Cerebellar nuclear complex (tissue), 1 donor: ENCODE measurements at places on chromosomes 13 and 19.

DNA sequence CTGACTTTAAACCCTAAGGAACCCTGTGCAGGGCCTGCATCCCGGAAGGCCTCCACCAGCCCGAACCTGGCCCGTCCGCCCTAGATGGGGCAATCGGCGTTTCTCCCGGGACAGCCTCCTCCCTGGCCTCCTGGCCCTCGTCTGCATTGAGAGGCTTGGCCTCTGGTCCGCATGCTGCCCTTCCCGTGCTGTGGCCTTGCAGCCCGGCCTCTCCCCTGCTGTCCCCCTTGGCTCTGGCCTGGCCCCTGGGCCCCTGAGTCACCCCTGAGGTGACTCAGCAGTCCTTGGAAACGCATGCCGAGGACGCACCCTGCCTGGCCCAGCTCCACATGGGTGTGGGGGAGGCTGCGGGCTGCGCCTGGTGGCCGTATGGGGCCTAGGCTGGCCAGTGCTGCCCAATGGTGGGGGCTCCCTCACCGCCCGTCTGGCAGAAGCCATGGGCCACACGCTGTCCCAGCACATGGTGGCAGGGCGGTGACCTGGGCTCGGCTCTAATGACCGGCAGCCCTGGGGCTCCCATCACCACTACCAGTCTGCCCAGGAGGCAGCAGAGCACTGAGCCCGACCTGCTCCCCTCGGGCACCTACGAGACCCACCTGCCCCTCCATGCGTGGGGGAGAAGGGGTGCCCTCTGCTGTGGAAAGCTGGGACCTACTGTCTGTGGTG is 25.7 kb downstream of the SH3GL1 start:
- no peak for DNase-seq

- no peak for DNase-seq
These were observed 75.9 kb upstream of the SLC10A2 start for GRCh38 chr13:103142151-103142550.

DNA sequence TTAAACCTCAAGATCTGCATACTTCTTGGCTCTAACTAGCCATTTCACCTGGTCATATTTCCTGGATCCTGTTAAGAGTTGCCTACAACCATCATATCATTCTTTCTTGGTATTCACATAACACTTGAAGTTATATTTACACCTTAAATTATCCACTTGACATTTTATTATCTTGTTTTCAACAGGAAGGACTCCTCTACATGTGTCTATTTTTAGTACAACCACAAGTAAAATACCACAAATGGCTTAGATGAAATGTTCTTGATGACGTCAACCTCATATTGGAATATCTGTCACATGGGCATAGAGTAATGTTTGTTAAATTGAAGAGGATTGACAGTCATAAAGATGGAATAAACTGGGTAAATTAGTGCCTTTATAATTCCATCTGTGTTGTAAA is 9.4 kb downstream of the PCDH20 start:
- DNase-seq, result no peak

- no peak for DNase-seq
These were observed 10.5 kb upstream of the PLIN3 start for GRCh38 chr19:4877753-4878490.

DNA sequence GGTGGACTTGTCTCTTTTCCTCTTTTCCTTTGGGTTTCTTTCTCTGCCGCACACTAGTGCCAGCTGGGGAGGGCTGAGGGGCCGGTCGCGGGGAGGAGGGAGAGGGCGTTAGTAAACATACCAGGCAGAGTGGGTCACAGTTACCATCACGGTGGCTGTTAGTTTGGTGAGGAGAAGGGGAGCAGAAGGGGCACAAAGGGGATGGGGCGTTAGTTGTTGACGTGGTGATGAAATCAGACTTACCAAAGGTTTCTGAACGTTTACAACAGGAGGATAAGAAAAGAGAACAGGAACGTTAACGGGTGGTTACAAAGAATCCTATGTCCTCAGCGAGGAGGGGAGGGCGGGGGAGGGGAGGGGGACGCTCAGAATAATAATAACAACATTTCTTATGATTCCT is 77.9 kb downstream of the PTPRS start:
- DNase-seq, result no peak

GRCh38 chr13:105406551-105406950 is 1128.9 kb downstream of the EFNB2 start:
- no peak for DNase-seq

GRCh38 chr13:30936971-30937370 is 4.5 kb downstream of the TEX26 start:
- no peak for DNase-seq

- no peak for DNase-seq
These were observed 87.9 kb downstream of the LRCH1 start for GRCh38 chr13:46640843-46641242.

- no peak for DNase-seq
These were observed 56.8 kb upstream of the F7 start for GRCh38 chr13:113048766-113049165.

DNA sequence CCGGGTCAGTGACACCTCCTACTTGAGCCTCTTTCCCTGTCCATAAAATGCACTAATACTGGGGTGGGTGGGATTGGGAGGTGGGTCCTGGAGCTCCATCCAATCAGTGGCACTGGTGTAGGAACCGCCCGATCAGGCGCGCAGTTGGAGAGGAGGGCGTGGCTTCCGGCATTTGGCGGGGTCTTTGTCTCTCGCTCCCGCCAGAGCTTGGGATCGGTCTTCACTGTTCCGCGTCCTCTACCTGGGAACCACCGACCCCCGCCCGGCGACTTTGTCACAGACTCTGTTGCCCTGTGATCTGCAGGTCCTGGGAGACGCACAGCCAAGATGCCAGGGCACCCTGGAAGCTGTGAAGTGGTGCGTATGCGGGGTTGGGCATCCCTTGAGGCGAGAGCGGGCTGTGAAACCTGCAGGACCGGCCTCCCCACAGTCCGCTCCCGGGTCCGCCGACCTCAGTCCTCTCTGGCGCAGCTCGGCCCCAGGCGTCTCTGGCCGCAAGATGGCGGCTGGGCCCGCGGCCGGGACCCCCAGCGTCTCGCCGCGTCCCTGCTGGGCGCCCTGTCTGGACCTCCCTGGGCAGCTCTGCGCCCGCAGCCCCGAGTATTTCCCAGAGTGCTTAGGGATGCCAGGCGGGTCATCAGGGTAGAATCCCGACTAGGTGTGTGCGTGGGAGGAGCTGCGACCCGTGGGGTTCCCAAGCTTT is 41.6 kb upstream of the ZNF730 start:
- no peak for DNase-seq

- no peak for DNase-seq
These were observed 157.9 kb upstream of the FREM2 start for GRCh38 chr13:38528986-38529385.

DNA sequence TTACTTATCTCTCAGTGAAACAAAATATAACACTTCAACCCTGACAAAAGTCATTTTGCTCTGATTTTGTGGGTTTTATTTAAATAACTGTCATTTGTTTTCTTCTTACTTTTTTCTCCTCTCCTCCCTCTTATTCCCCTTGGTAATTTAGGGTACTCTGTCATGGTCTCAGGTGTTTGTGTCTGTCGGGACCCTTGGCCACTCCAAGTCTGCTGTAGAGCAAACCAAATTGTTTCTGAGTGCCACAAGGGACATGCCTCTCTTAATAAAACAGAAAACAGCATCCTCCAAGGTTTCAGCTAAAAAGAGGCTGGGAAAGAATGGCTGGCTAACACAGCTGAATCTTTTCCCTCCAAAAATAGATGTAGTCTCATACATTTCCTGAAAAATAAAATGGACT is 573.1 kb upstream of the KLF12 start:
- no peak for DNase-seq

- no peak for DNase-seq
These were observed 10.0 kb downstream of the COL4A2 start for GRCh38 chr13:110317093-110317492.

DNA sequence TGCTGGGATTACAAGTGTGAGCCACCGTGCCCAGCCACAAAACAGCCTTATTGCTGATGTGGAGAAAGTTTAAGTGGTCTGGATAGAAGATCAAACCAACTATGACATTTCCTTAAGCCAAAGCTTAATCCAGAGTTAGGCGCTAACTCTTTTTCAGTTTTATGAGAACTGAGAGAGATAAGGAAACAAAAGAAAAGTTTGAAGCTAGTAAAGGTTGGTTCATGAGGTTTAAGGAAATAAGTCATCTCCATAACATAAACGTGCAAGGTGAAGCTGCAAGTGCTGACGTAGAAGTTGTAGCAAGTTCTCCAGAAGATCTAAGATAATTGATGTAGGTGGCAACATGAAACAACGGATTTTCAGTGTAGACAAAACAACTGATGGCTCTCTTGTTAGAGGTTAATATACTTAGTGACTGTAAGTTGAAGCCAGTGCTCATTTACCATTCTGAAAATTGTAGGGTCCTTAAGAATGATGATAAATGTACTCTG is 41.6 kb downstream of the ZMYM2 start:
- DNase-seq, result no peak

GRCh38 chr19:18399008-18399407 is 1.6 kb upstream of the LRRC25 start:
- DNase-seq, result no peak

DNA sequence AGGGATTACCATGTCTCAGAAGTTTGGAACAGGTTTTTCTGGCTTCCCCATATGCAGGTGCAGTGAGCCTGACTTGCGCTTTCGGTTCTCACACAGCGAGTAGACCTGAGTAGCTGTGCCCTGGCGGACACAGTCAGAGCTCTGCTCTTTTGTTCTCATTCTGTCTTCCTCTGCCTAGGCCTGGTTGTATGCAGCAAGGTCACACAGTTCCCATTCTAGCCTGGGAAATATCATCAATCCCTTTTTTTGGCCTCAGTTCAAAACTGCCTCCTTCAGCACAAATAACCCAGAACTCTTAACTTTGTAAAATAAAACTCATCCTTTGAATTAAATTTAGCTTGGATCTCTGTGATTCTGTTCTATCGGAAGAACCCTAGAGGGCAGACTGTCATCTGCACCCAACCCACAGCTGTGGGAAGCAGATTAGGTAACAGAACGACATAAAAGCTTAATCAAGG is 10.2 kb downstream of the OXGR1 start:
- no peak for DNase-seq

DNA sequence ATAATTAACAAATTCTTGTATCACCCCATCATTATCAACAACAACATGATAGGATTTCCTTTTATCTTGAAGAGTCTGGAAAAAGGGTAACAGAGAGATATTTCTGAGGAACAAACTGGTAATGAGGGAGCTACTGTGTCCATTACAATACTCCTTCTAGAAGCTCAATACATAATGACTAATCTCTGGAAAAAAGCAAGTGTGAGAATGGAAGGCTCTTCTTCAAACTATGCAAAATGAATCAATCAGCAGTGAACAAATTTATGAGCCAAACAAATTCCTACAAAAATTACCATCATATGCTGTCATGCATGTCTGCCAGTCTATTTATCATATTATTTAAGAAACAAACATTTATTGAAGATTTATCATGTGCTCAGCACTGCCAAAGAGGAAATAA is 30.0 kb upstream of the USPL1 start:
- DNase-seq, result no peak

DNA sequence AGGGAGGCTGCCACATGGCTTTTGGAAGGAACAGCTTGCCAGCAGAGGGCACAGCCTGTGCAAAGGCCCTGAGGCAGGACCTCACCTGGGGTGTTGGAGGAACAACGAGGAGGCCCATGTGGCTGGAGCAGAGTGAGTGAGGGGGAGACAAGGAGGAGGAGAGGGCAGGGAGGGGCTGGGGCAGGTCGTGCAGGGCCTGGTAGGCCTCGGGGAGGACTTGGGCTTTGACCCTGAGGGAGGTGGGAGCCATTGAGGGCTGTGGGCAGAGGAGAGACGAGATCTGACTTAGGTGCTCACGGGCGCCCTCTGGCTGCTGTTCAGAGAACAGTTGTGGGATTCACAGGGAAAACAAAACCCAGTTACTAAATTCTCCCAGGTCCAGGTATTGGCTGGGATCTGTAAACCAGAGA is 25.2 kb downstream of the ZNRF4 start:
- no peak for DNase-seq

GRCh38 chr19:10751109-10751953 is 33.5 kb downstream of the DNM2 start:
- DNase-seq, result no peak

DNA sequence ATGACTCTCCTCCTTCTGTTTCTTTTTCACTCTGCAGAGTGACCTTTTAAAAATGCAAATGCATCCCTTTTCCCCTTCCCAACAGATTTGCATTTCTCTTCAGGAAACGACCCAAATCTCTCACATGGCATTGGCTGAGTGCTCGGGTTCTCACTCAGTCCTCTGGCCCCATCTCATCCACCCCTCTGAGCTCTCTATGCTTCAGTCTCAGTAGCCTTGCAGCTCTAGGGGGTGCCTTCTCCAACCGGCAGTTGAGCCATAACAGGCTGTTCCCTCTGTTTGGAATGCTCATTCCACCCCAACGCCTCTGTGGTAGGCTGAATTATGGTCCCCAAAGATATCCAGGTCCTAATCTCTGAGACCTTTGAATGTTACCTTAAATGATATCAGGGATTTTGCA is 78.2 kb downstream of the AKAP11 start:
- no peak for DNase-seq

DNA sequence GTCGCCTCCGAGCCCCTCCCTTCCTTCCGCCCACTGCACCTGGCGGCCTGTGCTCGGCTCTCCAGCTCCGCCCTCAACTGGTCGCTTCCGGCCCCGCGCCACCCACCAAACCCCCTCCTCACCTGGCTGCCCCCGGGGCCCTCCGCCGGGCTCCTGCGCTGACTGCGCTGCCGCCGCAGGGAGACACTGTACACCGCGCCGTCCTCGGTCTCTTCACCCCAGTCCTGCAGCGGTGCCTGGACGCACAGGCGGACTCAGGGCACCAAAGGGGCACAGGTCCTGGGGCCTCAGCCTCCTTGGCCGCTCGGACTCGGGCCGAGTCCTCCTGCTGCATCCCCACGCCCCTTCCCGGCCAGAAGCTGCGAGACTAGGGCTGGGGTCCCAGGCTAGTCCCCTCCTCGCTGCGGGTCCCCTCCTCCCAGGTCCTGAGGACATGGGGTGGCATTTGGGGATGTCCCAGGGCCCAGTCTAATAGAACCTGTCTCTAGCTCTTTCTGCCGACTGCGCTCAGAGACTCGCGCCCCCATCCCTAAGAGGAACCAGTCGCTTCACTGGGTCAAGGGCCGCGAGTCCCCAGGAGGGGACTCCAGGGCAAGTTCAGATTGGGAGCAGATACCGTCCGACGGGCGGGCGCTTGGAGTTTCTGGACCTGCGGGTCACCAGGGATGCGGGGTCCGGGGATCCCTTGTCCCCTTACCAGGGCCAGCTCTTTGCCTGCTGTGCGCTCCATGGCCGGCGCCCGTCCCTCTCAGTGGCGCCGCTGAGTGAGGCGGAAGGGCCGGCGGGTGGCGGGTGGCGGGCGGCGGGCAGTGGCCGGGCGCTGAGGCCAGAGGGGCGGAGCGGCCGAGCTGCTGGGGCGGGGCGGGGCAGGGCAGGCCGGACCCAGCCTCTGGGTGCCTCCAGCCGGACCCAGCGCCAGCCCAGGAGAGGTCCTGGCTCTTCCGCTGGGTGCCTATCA is at the start of gene RGL3:
TSS of gene RGL3 (minus strand) at position 766 of the 958 bp plus-strand sequence. CDS start at position 730, 36 bp downstream.
- DNase-seq, result no peak

DNA sequence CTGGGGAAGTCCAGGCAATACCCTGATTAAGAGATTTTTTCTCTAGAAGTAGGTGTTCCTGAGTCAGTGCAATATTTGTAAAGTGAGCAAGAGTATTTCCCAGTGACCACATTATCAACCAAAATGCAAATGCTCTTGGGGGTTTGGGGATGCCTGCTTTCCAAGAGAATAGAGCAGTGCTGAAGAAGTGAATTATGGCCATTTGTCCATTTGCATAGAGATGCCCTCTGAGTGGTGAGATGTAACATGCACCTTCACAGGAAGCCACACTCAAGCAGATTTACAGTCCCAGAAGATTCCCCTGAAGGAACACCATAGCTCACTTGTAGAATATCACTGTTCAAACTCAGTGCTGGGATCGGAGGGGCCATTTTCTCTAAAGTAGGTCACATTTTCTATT is 71.8 kb downstream of the TNFSF11 start:
- DNase-seq, result no peak

- no peak for DNase-seq
These were observed 919.0 kb downstream of the EFNB2 start for GRCh38 chr13:105616333-105617075.
